Transverse colon (tissue), 4 donors: ENCODE measurements at places on chromosomes 6 and 20. TPM values are rescaled to one million over a fixed set of nuclear protein-coding genes. Genes with fewer than 3 reads are reported as not detected.

DNA sequence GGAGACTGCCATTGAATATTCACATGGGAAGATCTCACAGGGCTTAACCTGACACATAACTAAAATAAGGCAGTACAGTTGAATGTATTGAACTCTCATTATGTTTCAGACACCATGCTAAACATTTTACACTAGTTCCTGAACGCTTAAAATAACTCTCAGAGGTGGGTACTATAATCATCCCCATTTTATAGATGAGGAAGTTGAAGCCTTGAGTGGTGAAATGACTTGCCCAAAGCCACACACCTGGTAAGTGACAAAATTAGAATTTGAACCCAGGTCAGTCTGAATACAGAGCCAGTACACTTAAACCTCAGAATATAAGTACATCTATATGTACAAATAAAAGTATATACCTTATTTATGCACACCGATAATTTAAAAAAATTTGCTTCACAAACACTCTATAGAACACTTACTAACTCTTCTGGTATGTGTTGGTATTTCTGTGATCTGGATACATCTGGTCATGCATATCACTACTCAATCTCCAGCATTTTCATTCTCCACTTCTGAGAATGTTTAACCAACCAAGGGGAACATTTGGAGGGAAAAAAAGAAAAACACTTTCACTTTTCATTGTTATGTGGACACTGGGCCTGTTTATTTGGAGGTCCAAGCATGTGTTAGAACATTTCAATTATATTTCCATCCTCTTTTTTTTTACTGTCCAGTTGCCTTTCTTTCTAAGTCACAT lies 4.6 kb upstream of the BICRAL start:
- DNase-seq, result no peak

DNA sequence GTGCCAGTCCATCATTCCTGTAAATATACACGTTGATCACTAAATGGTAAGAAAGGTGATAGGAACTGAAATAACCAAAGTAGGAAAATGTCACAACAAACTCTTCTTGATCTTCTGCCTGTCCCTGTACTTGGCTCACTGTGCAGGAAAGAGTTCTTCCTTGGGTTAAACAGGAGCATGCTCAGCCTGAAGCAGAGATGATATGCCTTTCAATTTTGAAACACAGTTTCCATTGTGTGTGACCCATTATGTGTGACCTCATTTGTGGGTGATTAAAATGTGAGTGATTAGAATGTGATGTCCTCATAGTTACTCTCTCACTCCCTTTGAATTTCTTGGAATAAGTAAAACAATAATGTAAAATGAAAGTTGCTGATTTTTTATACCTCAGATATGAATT lies 427.2 kb upstream of the AGPAT4 start:
- DNase-seq, result no peak

The CCDC170 gene
- total RNA-seq, result 5.2 TPM

DNA sequence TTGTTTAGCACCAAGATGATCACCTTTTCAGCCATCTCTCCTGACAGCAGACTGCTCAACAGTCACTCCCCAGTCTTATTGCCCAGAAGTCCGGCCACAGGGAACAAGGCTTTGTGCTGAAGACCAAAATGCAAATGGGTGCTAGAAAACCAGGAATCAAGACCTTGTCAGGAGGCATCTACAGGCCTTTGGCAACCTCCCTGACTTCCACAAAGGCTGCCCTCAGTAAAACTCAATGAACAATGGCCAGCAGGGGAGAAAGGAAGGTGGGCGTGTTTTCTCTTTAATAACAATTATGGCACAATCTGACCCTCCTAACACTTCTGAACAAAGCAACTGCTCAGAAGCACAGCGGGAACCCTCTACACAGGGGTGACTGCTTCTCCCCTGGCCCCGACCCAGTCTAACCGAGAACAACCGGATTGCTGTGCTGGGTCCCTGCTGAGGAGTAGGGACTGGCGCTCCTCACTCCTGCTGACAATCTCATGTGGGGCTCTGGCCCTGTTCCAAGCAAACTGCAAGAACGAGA lies 41.6 kb downstream of the PLCG1 start:
- peak; percentile 8 for DNase-seq

- DNase-seq, result no peak
Measured at GRCh38 chr6:159959165-159959975, 9.5 kb upstream of the IGF2R start.

The REM1 gene
- total RNA-seq, result not detected

- no peak for DNase-seq
Measured at GRCh38 chr6:43623880-43624785, 4.9 kb downstream of the GTPBP2 start.

- DNase-seq, result no peak
Measured at GRCh38 chr6:68343901-68344300, 291.2 kb upstream of the ADGRB3 start.

DNA sequence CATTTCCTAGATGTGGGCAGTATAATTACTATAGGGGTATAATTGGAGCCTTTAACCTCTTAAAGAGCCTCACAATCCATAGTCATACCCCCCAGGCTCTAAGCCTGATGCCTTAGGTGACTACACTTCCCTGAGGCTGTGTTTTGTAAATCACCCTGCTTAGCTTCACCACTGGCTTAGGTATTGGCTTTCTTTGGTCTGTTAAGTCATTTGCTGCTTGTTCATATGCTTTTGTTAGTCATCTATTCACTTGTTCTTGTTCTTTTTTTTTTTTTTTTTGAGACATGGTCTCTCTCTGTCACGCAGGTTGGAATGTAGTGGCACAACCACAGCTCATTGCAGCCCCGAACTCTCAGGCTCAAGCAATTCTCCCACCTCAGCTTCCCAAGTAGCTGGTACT lies 26.7 kb downstream of the KAT14 start:
- DNase-seq, result no peak

The TRAPPC3L gene
- total RNA-seq, result not detected

DNA sequence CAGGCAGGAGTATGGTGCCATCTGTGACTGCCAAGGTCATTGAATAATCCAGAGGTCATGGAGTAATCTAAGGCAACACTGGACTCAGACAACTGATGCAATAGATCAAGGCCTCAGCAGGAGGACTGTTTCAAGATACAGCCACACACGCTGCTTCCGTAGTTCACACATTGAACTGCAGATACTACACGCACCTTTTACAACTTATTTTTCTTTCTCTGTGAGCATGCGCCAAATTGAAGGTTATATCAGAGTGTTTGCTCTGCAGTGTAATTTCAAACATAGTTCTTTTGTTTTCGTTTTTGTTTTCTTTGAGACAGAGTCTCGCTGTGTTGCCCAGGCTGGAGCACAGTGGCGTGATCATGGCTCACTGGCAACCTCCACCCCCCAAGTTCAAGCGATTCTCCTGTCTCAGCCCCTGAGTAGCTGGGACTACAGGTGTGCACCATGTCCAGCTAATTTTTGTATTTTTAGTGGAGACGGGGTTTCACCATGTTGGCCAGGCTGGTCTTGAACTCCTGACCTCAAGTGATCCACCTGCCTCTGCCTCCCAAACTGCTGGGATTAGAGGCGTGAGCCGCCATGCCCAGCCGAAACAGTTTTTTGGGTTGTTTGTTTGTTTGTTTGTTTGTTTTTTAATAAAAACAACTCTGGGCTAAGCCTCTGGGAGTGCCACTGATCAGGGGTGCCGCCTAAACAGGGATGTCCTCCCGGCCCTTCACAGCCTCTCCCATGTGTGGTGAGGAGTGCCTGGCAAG lies 96.6 kb upstream of the NAA20 start:
- no peak for DNase-seq

DNA sequence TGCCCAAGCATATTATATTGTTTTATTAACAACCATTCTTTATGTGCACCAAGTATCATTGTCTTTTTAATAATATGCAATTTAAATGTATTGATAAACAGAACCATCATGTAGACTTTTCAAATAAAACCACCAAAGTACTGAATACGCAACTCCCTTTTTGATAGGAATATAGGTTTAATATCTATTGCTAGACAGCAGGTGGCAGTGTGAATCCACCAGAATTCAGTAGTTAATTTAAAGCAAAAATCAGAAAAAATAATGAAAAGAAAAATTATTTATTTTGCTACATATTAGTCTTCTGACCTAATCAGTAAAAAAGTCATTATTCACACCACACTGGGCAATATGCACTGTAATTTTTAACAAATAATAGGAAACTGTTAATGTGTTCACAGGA lies 143.7 kb downstream of the KLHL32 start:
- DNase-seq, result no peak

DNA sequence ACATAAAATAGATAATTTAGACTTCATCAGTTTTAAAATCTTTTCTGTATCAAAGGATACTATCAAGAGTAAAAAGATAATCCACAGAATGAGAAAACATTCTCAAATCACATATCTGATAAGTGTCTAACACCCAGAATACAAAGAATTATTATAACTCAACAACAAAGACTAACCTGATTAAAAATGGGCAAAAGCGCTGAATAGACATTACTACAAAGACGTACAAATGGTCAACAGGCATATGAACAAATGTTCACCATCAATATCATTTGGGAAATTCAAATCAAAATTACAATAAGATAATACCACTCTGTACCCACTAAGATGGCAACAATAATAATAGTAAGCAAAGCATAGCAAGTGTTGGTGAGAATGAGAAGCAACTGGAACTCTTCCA lies 503.8 kb downstream of the CDH26 start:
- no peak for DNase-seq

- DNase-seq, result no peak
Measured at GRCh38 chr6:164020142-164020541, 605.6 kb downstream of the QKI start.

- DNase-seq, result no peak
Measured at GRCh38 chr6:168908166-168908565, 345.5 kb downstream of the THBS2 start.

- no peak for DNase-seq
Measured at GRCh38 chr6:113924312-113924723, 46.6 kb downstream of the HDAC2 start.

DNA sequence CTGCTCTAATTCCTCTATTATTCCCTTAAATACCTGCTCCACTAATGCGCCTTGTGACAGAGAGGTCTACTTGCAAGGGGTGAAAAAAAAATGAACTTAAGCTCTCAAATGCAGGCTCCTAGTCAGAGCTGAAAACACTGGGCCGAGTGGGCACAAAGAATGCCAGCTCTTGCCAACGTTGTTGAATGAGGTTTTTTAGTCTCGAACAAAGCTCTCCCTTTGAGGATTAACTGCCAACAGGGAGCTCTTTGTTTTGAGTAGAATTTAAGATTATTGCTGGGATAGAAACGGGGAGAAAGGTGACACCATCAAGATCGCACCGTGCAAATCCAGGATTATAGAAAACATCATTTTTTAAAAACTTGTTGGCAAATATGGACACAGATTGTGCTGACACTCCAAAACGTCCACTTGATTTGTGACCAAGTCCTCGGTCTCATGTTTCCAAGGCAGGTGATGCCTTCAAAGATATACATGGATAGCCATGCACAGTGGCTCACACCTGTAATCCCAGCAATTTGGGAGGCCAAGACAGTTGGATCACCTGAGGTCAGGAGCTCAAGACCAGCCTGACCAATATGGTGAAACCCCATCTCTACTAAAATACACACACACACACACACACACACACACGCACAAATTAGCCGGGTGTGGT lies 163.2 kb downstream of the BMP7 start:
- DNase-seq, result no peak

DNA sequence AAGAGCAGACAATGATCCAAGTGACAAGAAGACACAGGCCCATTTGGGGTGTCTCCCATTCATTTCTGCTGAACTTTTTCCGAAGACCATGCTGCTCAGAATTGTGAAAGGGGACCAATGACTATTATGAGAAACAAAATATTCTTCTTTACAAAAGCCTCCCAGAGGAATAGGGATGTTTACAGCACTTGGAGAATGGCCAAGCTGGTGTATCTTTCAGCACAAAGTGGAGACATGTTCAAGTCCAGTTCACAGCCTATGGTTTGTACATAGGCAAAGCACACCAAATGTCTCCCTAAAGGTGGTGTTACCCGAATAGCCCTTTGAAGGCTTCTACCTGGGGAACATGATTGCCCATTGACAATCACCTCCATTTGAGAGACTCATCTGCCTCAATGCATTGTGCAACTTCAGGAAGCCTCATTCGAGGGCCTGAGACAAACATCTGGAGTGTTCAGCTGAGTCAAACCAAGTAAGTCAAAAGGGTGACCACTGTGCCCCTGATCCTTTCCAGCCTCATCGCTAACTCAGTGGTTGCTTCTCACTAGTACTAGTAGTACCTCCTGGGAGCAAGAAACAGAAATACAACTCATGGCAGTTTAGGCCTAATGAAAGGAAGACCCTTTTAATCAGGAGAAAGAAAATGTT lies 451.0 kb upstream of the MARCKS start:
- no peak for DNase-seq

GRCh38 chr6:111456208-111456607 lies 26.8 kb downstream of the REV3L start:
- no peak for DNase-seq

- DNase-seq, result no peak
Measured at GRCh38 chr6:14501240-14501639, 383.7 kb downstream of the CD83 start.

GRCh38 chr6:35474131-35474941 lies 6.1 kb downstream of the RPL10A start:
- no peak for DNase-seq

The FAXC gene
- 6.6 TPM for total RNA-seq

DNA sequence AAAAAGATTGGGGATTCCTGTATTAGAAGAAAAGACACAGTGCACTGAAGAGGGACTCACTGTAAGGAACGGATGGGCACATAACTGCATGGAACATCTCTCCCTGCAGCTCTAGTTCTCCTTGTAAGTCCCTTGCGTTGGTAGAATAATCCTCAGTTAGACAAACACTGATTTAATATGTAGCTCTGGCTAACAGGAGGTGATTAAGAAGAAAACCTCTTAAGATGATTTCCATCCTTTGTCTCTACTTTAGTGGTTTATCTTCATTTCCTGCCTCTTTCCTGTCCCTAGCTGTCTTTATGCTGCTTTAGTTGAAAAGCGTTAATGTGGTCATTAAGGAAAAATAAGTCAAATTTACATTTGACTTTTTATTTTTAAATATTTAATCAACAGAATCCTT lies 86.6 kb downstream of the SLC16A10 start:
- DNase-seq, result no peak

The BACH2 gene
- 0.20 TPM for total RNA-seq

GRCh38 chr6:57173056-57173885 lies 1.1 kb downstream of the BAG2 start:
- DNase-seq, result peak; percentile 17

The C6orf132 gene
- 26.1 TPM for total RNA-seq
